Stimulated activated CD8-positive, alpha-beta memory T cell treated with anti-CD3 and anti-CD28 coated beads, Interleukin-7, amount 100 ng/mL, for 1 hour (primary cell): ENCODE measurements at places on chromosomes 12 and 14.

DNA sequence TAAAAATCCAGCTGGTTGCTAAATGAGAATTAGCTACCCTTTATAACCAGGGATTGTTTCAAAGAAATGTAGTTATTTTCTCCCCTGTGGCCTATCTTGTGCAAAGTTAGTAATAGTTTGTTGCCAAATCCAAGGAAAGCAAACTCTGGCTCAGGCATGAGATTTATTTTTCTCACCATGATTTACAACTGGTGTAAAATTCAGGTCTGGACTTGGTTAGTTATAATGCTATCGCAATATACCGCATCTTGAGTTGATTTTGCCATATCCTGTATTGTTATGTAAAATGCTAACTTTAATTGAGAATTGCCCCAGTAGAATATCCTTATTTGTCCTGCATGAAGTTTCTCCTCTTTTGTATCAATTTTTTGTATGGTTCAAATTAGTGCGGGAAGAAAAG, 135.5 kb downstream of the CRADD start:
- no peak for DNase-seq

GRCh38 chr12:123971770-123972456, 718 bp downstream of the CCDC92 start:
- peak; percentile 9 for DNase-seq

DNA sequence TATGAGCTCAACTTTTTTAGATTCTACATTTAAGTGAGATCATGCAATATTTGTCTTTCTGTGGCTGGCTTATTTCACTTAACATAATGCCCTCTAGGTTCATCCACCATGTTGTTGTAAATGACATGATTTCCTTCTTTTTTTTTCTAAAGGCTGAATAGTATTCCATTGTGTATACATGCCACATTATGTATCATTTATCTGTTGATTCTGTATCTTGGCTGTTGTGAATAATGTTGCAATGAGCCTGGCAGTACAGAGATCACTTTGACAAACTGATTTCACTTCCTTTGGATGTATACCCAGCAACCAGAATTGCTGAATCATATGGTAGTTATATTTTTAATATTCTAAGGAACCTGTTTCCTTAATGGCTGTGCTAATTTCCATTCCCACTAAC, 19.1 kb downstream of the FBXW8 start:
- DNase-seq = no peak

GRCh38 chr12:30646821-30647220, 48.8 kb downstream of the IPO8 start:
- no peak for DNase-seq

DNA sequence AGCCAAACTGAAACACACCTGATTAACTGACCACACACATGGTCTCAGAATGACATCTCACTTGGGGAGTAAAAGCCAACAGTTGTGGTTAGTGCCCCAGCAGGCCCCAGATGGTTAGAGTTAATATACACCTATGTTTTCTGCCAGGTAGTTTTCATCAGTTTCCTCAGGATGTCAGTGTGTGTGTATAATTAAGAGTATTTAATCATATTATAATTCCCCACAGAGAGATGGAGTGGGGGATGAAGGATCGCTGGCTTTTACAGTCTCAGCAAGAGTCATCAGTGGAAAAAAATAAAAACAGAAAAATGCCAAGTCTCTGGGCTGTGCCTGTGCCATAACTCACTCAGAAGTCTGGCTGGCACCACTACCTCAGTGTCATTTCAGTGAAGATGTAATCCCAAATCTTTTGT, 412.5 kb downstream of the ZFP36L1 start:
- no peak for DNase-seq

GRCh38 chr12:94173660-94174265, 25.4 kb downstream of the PLXNC1 start:
- no peak for DNase-seq

- no peak for DNase-seq
Measured at GRCh38 chr14:75437201-75438143, 9.7 kb downstream of the JDP2 start.

GRCh38 chr12:32334371-32334777, 65.0 kb upstream of the FGD4 start:
- DNase-seq = no peak

GRCh38 chr12:44118946-44119345, 283.1 kb downstream of the TMEM117 start:
- DNase-seq = no peak

- no peak for DNase-seq
Measured at GRCh38 chr14:84492685-84493084, 1037.3 kb upstream of the FLRT2 start.

DNA sequence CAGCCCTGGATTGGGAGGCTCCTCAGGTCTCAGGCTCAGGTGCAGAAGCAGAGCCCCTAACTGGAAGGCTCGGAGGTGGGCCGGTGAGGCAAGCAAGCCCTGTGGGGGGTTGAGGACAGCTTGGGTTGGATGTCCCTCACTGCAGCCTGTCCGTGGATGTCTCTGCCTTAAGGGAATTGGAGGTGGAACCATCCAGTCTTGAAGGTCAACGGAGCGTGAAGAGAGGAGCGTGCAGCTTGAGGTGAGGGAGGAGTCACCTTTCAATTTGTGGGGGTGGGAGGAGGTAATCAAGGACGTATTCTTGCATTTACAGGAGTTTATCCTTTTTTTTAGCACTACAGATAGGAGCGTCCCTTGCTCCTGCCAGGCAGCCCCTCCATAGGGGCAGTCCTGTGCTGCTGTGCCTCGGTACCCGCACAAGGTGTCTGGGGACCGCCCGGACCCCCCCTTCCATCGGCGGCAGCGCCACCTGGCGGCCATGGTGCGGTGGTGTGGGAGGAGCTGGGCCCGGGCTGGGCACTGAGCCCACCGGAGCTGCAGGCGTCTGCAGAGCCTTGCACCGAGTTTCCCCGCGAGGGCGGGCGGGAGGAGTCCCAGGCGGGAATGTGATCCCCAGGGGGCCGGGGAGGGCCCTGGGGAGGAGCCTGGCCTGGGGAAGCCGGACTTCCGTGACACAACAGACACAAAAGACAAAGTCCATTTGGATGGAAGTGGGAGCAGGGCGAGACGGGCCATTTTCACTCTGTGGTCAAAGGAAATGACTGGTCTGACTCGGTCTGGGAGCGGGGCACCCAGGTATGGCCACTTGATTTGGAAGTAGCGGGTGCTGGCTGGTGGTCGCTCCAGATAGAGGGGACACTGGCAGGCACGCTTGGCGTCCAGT, 864 bp downstream of the DNAJC22 start:
- peak; percentile 68 for DNase-seq

GRCh38 chr12:128853600-128854197, 421 bp downstream of the GLT1D1 start:
- DNase-seq = no peak

DNA sequence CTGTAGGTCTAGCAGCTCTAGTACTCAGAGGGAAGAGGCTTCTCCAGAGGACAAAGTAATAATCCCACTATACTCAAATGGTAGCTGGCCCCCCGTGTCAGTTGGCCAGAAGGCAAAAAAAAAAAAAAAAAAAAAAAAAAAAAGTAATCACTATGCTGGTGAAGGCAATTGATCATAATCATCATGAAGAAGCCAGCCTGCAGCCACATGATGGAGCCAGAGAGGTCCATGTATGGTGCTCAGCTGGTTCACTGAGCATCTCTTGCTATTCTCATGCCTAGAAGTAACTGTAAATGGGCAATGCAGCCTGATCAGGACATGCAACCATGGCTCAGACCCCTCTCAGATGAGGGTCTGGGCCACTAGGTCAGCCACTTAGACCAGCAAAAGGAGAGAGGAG, 378.8 kb downstream of the MED13L start:
- no peak for DNase-seq

- peak; percentile 69 for DNase-seq
Measured at GRCh38 chr14:49865431-49865859, 12.9 kb upstream of the NEMF start.

DNA sequence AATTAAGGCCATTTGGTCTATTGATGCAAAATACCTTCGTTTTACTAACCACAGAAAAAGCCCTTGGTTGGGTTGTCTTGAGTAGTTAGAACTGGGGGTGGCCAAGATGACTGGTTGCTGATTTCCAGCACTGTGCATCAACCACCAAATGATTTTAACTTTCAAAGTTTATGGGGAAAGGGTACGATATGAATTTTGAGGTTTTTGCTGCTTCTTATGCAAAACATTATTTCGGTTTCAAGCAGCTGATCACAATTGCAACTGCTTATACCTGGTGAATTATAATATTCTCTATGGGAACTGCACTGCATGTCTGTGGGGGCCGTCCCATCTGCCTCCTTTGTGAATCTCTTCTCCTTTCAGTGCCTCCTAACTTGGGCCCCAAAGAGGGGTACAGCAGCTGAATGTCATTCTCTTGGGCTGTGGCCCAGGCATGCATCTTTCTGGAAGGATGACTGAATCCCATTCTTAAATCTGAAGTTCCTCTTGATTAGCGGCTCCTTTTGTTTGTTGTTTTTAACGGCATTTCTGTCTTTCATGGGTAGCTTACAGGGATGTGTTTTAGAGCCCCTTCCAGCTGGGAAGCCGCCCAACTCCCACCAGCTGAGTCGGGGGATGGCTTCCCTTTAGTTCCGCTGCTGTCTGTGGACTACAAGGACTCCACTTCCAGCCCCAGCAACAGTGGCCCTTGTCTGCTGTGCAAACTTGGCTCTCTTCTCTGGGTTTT, 479.8 kb downstream of the ZFP36L1 start:
- no peak for DNase-seq

- no peak for DNase-seq
Measured at GRCh38 chr12:132507656-132508490, 17.9 kb downstream of the FBRSL1 start.

- no peak for DNase-seq
Measured at GRCh38 chr14:96108911-96109310, 69.7 kb downstream of the C14orf132 start.

- peak; percentile 96 for DNase-seq
Measured at GRCh38 chr12:49069507-49070346, at the start of gene RHEBL1. RHEBL1 (minus strand) TSS chr12:49069979; CDS start chr12:49069785, 194 bp downstream.

DNA sequence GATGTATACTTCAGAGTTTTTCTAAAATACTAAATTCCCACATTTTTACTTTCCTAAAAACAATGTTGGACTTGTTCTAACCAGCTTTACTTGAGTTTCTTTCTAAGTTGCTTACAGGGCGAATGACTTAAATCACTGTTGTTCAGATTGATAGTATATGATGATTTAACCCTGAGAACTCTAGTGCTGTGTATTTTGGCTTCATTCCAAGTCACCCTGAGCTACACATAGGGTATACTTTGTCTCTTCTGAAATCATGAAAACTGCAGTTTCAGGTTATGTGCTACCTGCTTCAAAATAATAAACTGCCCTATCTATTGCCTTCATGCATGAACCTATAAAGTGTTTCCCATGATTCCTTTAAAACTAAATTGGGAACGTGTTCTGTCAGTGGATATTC, 162.5 kb upstream of the PDE3A start:
- no peak for DNase-seq

GRCh38 chr14:30521899-30522736, 36.8 kb upstream of the G2E3 start:
- no peak for DNase-seq

DNA sequence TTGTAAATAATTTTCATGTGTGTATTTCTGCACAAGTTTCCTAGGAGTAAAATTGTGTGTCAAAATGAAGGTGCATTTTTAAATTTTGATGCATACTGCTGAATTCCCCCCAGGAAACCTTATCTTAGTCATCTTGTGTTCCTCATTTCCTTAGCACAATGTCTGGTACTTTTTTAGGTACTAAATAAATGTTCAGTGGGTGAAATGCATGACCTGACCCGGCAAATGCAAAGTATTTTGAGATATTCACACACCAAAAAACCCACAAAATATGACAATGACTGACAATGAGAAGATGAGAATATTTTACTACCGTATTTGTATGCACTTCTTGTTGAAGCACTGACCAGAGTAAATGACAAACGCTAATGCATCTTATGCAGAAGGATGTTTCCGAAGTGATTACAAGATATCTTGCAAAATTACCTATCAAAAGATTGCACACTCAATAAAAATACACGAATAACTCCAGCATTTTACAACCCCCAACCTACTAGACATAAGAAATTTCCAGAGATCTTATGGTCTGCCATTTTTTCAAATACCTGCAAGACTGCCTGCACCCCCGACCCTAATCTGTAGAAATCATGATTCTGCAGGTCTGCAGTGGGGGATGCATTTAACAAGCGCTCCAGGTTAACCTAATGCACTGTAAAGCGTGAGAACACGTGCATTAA, 895 bp upstream of the PRKAB1 start:
- DNase-seq = no peak

- no peak for DNase-seq
Measured at GRCh38 chr14:101361044-101361443, 200.3 kb upstream of the DIO3 start.

DNA sequence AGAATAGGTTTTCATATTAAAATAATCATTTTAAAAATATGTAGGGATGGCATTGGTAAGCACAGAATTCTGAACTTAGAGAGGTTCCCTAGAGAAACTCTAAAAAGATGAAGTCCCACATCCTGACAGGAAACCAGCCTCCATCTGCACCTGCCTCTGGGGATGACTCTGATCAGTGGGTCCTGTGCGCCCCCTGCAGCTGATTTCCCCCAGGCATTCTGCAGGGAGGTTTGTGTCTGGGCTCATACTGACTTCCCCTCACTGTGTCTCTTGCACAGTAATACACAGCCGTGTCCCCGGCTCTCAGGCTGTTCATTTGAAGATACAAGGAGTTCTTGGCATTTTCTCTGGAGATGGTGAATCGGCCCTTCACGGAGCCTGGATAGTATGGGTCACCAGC, 602.9 kb downstream of the TMEM121 start:
- no peak for DNase-seq

DNA sequence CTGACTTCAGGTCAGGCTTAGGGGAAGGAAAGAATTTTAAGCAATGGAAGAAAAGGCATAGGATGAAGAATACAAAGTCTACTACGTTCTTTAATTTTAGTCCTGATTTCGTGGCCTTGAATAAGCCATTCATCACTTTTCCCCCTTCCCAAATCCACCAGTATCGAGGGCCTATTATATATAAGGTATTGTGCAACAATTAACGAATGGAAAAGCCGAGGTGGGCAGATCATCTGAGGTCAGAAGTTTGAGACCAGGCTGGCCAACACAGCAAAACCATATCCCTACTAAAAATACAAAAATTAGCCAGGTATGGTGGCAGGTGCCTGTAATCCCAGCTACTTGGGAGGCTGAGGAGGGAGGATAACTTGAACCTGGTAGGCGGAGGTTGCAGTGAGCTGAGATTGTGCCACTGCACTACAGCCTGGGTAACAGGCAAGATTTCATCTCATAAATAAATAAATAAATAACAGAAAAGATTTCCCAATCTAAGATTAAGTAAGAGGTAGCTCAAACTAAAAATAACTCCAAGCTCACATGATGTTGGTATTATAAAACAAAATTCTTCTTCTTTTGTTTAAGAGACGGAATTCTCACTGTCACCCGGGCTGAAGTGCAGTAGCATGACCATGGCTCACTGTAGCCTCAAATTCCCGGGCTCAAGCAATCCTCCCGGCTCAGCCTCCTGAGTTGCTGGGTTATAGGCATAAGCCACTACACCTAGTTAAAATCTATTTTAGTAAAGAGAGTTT, 58.3 kb upstream of the NR2C1 start:
- DNase-seq = no peak

DNA sequence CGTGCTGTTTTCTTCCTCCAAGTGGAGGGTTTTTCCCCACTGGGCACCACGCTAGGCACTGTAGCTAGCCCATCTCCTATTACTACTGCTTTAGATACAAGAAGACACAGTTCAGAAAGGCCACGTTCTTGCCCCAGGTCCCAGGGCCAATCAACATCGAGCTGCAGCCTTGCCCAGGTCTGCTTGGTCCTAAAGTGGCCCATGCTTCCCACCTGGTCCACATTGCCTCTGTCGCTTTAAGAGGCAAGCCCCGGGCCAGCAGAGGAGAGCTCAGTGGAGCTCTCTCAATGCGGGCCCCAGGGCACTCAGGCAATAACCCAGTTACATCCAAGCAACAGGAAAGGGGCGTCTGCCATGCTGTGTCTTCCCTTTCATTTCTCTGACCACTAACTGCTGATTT, 148.1 kb downstream of the CALM1 start:
- no peak for DNase-seq
